ENCODE measurements at places on chromosomes 16 and 17.

GRCh38 chr17:60049936-60050335 lies 28.8 kb downstream of the HEATR6 start:
- no peak for DNase-seq

- no peak for DNase-seq
These were observed 175.0 kb downstream of the IRF8 start for GRCh38 chr16:86073763-86074493.

GRCh38 chr17:37791447-37792399 lies 46.9 kb upstream of the HNF1B start:
- no peak for DNase-seq

DNA sequence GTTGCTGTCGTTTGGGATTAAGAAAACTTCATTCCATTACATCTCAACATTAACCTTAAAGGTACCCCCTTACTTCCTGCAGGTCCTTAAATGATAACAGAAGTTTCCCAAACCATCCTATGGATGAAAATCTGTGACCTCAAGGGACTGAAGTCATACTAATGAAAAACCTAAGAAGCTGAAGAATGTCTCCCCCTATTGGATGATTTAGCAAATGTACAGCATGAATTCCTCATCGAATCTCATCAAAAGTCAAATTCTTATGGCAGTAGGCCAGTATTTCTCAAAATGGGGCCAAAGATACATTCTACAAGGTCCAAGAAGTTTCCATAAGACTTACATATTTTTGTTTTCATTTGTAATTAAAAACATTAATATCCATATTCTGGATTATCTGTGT lies 13.5 kb downstream of the SCO1 start:
- DNase-seq: no peak

DNA sequence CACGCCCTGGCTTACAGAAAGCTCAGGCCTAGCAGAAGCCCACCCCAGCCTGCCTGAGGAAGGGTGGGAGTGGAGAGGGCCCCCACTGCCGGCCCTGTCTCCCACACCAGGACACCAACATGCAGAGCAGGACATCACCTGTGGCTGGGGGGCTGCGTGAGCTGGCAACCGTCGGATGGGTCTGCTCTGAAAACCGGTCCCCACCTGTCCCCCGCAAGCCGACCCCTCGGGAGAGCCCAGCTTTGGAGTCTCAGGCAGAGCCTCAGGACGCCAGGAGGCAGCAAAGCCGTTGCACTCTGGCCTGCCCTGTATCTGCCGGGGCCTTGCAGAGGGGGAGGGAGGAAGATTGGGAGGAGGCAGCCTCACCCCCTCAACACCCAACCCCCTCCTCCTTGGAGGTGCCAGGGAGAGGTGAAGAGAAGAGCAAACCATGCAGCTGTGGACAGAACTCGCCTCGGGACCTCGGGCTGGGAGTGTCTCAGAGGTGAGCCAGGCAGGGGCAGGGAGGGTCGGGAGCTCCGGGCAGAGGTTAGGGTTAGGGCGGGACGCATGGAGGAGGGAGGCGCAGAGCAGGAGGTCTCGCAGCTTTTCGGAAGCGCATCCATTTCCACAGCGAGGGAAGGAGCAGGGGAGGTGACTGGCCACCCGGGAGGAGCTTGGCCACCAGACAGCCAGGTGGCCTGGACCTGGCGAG lies 30.4 kb upstream of the ZC3H18 start:
- DNase-seq: no peak

GRCh38 chr16:11783319-11784037 lies 13.6 kb downstream of the ZC3H7A start:
- DNase-seq: no peak

DNA sequence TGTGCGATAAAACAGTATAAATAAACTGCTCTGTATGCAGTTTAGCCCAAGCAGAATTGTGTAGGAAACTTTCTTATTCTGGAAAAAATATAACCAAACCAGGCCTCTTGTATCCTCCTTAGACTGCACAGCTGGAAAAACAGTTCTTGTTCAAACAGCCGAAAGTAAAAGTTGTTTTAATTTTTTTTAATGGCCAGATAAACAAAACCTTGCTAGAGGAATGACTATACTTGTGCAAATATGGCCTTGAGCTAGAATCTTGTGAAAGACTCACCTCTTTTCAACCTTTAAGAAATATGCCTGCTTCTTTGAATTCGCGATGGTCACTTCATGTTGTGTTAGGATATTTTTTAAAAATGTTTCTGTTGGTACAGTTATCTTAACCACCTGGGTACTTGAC lies 114.5 kb upstream of the MAF start:
- no peak for DNase-seq

DNA sequence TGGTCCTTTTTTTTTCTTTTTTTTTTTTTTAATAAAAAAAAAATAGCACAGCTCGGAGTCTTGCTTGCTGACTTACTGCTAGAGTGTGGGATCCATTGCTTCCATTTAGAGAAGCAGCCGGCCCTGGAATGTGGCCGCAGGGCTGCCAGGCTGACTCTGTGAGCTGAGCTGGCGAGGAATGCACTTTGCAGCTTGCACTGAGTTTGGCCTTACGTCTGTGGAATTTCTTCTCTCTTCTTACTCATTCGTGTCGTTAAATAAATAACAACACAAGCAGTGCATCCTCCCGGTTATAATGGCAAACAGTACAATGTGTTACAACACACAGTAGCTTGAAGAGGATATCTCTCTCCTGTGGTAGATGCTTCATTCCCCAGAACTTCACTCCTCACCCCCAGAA lies 69.2 kb downstream of the PRKCB start:
- DNase-seq: no peak

GRCh38 chr17:41943492-41943891 lies 13.1 kb downstream of the ODAD4 start:
- DNase-seq: no peak

- DNase-seq: no peak
These were observed 4.1 kb downstream of the SLC9A5 start for GRCh38 chr16:67252609-67253497.

GRCh38 chr17:58452738-58453137 lies 35.4 kb upstream of the RNF43 start:
- no peak for DNase-seq

GRCh38 chr17:13995856-13996271 lies 73.4 kb upstream of the COX10 start:
- no peak for DNase-seq

DNA sequence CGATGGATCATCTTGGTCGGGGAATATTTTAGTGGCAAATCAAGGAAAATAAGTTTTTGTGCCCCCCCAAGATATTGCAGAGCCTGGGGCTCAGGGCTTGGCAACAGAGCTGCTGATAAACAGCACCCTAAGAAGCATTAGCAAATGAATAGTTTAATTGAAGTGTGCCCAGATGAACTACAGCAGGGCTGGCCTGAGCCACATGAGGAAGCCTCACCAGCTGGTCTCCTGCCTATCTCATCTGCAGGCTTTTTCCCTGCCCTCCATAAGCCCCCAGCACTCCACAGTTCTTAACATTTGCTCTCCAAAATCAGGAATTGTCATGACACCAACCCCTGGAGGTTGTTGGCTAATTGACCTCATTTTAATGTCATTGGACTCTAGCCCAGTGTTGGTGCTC lies 480.2 kb downstream of the HS3ST3B1 start:
- no peak for DNase-seq

DNA sequence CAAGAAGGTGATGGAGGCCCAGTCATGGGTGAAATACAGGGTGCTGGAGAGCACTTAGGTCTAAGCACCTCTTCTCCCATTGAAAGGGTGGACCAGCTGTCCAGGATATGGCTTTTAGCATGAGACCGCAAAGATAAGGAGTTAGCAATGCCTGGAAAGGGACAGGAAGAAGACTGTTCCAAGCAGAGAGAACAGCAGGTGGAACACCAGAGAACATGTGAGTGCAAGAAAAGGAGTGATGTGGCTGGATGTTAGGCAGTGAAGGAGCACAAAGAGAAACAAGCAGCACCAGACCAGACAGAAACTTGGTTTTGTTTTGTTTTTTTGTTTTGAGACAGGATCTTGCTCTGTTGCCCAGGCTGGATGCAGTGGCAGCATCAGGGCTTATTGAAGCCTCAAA lies 45.4 kb upstream of the CCL1 start:
- DNase-seq: no peak

DNA sequence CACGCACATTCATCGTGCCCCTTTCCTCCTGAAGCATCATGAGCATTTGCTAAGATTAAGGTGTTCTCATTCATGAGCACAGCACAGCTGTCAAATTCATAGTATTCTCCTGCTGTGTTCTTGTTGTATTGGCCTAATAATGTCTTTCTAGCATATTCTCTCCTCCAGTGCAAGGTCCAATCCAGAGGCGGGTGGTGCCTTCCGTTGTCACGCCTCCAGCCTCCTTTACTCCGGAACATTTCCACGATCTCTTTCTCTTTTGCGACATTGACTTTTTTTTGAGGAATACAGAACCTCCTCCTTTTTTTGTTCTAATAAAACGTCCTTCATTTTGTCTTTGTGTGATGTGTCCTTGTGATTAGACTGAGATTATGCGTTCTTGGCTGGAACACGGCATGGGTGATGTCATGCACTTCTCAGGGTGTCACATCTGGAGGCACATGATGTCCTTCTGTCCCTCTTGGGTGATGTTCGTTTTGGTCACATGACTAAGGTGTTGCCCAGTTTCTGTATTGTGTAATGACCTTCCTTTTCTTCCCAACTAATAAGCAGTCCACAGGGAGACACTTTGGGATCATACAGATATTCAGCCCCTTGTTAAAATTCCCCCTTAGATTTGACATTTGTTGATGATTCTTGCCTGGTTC lies 66.3 kb downstream of the CLEC16A start:
- DNase-seq: no peak

DNA sequence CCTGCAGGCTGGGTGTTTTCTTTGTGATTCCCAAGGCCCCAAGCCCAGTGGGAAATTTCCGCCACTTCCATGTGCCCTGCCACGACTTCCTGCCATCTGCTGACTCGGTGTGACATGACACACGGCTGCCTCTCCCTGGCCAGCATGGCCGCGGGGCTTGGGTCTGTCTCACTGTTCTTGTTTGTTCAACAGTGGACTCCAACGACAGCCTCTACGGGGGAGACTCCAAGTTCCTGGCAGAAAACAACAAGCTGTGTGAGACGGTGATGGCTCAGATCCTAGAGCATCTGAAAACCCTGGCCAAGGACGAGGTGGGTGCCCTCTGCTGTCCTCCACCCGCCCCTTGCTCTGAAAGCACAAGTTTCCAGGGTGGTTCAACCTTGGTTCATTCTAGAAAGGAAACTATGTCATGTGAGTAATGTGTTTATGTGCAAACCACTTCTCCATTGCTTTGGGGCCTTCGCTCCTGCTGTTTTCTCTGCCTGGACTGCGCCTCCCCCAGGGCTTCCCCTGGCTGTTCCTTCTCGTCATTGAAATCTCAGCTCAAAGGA lies 26.8 kb downstream of the KNOP1 start:
- DNase-seq: no peak

GRCh38 chr17:81342269-81343070 lies 47.4 kb upstream of the SLC38A10 start:
- no peak for DNase-seq

- DNase-seq: no peak
These were observed 24.6 kb downstream of the CNGB1 start for GRCh38 chr16:57946181-57946801.

DNA sequence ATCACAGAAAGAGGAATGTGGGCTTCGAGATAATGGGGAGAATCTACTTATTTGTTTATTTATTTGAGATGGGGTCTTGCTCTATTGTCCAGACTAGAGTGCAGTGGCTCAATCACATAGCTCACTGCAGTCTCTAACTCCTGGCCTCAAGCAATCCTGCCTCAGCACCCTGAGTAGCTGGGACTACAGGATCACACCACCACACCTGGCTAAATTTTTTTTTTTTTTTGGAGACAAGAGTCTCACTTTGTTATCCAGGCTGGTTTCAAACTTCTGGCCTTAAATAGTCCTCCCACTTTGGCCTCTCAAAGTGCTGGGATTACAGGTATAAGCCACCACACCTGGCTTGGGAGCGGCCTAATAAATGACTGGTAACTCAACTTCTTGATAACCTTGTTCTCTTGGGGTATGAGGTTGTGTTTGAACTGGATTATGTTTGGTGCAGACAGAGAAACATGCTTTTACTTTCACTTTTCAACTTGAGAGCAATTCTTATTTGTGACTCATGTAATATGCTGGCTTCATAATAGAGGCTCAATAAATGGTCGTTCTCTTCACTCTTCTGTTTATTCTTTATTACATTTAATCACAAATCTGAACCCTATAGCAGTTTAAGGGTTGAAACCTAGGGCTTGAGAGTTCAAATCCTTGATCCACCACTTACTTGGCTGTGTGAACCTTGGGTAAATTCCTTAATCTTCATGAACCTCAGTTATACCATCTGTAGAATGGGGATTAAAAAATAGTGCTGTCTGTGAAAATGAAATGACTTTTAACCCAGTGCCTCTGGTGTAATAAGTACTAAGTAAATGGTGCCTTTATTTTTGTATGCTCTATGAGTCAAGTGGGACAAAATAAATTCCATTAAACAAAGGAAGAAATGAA lies 129.1 kb upstream of the HS3ST2 start:
- DNase-seq: no peak

GRCh38 chr17:2123375-2124251 lies 68.7 kb downstream of the HIC1 start:
- no peak for DNase-seq

GRCh38 chr17:47013341-47013740 lies 34.3 kb upstream of the RPRML start:
- DNase-seq: no peak

Data from stimulated activated CD4-positive, alpha-beta T cell treated with anti-CD3 and anti-CD28 coated beads, Interleukin-12 subunit alpha, Interleukin-12 subunit beta, amount 100 ng/mL, for 48 hours (primary cell).